ENCODE measurements at places on chromosomes 7 and 10. TPM values are rescaled to one million over a fixed set of nuclear protein-coding genes. Genes with fewer than 3 reads are reported as not detected.

Gene FRAT1
- total RNA-seq: 22.9 TPM

Gene AGAP9
- 13.1 TPM for total RNA-seq

Gene CYP3A4
- total RNA-seq: 0.60 TPM

Gene CDK14
- total RNA-seq: 40.3 TPM

Gene HYAL4
- total RNA-seq: not detected

Gene ELAPOR2
- total RNA-seq: 19.0 TPM

Gene RASA4B
- total RNA-seq: 5.0 TPM

Gene CUBN
- total RNA-seq: 1.6 TPM

GRCh38 chr10:85319826-85320225, 991.4 kb downstream of the CCSER2 start:
- no peak for DNase-seq

GRCh38 chr7:77697535-77697831, 1.2 kb downstream of the RSBN1L start:
- DNase-seq: no peak

DNA sequence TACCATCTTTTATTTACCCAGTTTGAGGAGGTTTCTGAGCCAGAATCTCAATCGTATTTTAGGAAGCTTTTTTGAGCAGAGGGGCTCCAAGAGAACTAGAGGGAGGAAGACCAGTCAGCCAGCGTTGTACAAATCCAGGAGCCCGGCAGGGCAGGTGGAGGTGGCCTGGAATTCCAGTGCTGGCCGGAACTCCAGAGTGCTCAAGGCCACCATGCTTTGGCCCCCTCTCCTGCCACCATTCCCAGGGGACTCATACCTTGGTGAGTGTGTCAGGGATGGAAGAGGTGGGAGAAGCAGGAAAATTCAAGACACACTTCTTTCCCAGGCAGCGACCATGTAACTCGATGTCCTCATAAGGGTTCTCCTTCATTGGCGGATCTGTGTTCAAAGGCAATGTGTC, 55.3 kb downstream of the DENND2A start:
- no peak for DNase-seq

DNA sequence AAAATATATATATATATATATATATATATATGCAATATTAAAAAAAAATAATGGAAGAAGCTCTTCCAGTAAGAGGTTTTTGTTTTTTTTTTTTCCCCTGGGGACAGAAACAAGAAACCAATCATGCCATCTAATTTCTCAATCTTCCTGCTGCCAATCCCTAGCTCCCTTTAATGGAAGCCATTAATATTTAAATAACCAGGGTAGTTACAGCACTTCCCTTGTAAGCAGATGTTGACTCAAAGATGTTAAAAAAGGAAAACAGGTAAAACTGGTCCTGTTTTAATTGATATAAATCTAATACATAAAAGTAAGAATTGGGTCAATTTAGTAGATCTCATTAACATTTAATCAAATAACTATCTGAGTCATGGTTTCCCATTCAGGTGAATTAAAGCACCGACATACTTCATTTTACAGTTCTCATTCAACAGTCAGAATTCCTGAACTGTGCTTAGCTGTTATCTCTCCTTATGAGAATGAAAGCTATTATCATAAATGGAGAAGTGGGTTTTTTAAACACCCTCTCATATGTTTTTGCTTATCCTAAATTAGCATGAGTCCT, 22.6 kb downstream of the CPVL start:
- DNase-seq: no peak

GRCh38 chr7:142689439-142690120, 59.7 kb upstream of the PRSS1 start:
- DNase-seq: no peak

GRCh38 chr10:77296534-77297392, 340.8 kb downstream of the KCNMA1 start:
- no peak for DNase-seq

DNA sequence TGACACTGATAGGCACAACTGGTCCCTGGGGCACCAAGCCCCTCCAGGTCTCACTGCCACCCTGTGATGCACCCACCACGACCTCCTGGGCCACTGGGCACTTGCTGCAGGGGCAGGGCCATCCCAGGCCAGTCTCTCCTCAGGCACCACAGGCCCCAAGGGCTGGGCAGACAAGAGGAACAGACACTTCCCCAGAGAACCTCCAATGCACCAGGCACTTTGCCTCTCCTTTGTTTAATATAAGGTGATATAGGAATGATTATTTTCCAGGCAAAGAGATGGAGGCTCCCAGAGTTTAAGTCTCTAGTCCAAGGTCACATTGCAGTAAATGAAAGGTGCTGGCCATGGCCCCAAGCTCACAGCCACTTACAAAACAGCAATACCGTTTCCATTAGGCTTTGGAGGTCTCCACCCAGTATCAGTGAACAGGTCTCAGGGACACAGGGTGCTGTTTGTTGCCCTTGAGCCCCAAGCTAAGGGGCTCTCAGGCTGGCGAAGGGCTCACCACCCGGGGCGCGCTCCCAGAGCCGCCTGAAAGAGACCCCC, 4.5 kb downstream of the DEPP1 start:
- no peak for DNase-seq

DNA sequence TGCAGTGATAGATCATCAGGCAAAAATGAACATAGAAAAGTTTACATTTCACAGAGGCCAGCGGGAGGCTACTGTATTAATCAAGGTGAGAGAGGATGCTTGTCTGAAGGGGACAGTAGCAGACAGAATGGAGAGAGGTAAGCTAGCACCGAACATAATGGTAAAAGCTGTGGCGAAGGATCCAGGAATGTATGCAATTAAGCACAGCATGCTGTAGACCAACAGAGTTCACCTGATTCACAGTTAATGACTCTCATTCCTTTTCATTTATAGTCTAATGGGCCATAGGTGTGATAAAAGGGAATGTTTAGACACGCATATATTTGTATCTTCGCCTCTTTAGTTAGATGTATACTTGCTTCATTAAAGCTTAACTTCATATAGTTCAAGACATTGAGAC, 150.9 kb upstream of the MBL2 start:
- DNase-seq: no peak

GRCh38 chr10:98041352-98042043, 11.1 kb upstream of the CRTAC1 start:
- peak; percentile 56 for DNase-seq

DNA sequence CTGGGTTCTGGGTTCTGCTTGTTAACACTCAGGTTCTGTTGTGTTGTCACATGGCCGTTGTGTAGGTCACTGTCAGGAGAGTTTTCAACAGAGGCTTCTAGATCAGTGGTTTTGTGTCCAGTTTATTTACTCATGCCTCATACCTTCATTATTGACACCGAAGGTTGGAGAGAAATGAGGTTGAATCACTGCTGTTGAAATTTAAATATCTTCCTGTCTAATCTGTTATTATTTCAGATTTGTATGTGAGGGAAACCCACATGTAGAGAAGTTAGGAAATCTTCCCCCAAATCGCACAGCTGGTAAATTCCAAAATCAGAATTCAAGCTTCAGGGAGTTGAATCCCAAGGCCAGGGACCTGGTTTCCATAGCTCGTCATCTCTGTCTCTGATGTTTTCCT, 28.3 kb upstream of the KLF6 start:
- DNase-seq: no peak

DNA sequence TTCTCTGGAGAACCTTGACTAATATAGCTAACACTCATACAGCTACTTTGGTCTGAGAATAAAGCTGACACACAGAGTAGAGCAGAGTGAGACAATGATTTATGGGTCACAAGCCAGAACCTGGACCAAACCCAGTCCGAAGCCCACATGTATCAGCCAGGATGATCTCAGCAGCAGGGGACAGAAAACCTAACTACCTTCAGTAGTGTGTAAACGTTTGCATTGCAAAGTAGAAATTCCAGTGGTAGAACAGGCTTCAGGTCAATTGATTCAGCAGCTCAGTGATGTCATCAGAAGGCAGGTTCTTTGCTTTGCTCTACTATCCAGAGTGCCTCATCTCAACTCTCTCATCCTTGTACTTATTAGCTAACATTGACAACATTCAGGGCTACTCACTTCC, 62.5 kb upstream of the PALS2 start:
- no peak for DNase-seq

DNA sequence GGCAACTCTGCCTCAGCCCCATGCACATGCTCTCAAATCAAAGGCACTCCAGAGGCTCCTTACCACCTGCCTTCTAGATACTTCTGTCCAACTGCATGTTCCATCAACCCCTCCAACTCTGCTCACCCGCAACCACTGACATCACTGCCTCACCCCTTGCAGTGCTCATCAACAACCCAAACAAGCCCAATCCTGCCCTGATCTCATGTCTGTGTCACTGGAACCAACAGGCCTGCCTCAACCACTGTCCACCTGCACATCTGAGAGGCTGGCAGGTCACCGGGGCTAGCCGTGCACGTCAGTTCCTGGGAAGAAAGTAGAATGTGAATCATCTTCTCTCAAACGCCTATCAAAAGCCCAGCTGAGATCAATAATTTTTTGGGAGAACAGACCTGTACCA, 33.3 kb downstream of the CTBP2 start:
- no peak for DNase-seq

- peak; percentile 7 for DNase-seq
Observed at GRCh38 chr10:43233601-43234430, 33.0 kb downstream of the RASGEF1A start.

DNA sequence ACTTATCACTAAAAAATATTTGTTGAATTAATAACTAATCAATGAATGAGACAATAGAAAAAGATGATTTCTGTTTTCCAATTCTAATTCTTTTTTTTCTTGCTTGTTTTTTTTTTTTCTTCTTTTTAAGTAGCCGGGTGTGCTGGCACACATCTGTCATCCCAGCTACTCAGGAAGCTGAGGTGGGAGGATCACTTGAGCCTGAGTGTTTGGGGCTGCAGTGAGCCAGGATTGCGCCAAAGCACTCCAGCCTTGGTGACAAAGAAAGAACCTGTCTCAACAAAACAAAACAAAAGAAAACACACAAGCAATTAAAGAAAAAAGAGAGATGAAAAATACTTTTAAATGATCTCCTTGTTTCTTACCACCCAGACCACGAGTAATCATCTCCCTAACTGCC, 1109.3 kb downstream of the REEP3 start:
- no peak for DNase-seq

DNA sequence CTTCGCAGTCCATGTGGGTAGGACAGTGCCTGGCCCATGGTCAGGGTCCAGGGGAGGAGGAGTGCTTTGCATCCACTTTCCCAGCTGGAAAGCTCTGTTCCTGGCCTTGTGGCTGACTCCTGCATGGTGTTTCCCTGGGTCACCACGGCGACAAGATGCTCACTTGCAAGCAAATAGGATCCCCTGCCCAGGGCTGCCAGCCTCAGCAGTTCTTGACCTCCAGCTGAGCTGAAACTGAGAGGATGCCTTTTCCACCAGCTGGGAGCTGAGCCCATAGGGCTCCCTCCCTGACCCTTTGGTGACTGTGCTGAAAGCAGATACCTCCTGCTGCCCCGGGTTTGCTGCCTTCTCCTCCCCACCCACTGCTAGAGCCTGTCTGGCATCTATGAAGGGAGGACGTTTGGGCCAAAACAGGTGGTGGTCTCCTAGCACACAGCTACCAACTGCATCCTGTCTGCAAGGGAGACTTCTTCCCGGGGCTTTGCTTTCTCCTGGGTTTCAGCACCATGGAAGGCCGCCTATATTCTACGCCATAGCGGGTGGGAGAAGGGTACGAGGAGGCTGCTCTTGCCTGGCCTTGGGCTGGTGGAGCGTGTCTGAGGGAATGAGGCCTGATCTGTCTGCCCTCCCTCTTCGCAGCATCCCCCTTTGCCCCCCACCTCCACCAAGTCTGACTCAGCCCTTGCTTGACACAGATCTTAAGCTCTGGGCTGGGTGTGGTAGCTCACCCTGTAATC, 34.4 kb downstream of the UBTD1 start:
- DNase-seq: no peak

GRCh38 chr7:28032738-28033380, 147.7 kb downstream of the JAZF1 start:
- DNase-seq: no peak

GRCh38 chr10:68496072-68496471, 24.3 kb upstream of the DNA2 start:
- DNase-seq: no peak

GRCh38 chr7:22231806-22232205, 125.1 kb downstream of the RAPGEF5 start:
- no peak for DNase-seq

- no peak for DNase-seq
Observed at GRCh38 chr7:30177965-30178364, 43.2 kb downstream of the MTURN start.

DNA sequence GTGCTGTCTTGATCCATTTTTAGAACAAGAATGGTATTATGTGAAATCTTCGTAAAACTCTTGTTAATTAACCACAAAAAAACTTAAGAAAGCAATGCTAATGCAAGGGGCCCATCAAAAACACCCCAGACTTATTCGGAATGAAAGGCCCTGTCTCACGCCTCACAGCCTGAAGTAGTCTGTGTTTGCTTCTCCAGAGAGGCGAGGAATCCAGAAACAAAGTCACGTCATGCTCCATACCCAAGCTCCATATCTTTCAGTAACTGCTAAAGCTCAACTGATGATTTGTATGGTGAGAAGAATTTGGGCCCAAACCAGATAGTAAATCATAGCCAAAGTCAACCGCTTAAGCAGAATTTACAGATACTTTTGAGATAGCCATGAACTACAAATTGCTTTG, 155.4 kb downstream of the ATE1 start:
- DNase-seq: no peak

- DNase-seq: no peak
Observed at GRCh38 chr10:69048103-69048502, 39.8 kb upstream of the SRGN start.
